B cell (primary cell): ENCODE measurements at places on chromosomes 12 and 14. TPM values are rescaled to one million over a fixed set of nuclear protein-coding genes. Genes with fewer than 3 reads are reported as not detected.
A peak's percentile ranks its signal among the peaks of the same experiment; 100 is the strongest.

GRCh38 chr14:100392356-100392755, 69.2 kb downstream of the SLC25A47 start:
- DNase-seq = no peak
- peaks cover 1% of the 10 kb centered on the region for H3K36me3 ChIP-seq
- H3K4me3 ChIP-seq = no peak overlapping the region

DNA sequence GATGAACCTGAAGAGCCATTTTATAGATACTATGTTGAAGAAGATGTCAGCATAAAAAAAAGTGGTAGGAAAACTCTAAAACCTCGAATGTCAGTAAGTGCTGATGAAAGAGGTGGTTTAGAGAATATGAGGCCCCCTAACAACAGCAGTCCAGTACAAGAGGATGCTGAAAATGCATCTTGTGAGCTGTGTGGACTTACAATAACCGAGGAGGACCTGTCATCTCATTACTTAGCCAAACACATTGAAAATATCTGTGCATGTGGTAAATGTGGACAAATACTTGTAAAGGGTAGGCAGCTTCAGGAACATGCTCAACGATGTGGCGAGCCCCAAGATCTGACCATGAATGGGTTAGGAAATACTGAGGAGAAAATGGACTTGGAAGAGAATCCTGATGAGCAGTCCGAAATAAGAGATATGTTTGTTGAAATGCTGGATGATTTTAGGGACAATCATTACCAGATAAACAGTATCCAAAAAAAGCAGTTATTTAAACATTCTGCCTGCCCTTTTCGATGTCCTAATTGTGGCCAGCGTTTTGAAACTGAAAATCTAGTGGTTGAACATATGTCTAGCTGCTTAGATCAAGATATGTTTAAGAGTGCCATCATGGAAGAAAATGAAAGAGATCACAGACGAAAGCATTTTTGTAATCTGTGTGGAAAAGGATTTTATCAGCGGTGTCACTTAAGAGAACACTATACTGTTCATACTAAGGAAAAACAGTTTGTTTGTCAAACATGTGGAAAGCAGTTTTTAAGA, 17.8 kb upstream of the HSPA2 start:
- peaks cover 28% of the 10 kb centered on the region for H3K36me3 ChIP-seq
- no peak overlapping the region for H3K27ac ChIP-seq
- DNase-seq = no peak
- H3K4me1 ChIP-seq = no peaks in the 10 kb centered on the region
- no peaks in the 10 kb centered on the region for H3K27me3 ChIP-seq

Gene KLRF1
- 1.0 and 2.0 TPM in 2 replicates for polyA plus RNA-seq

DNA sequence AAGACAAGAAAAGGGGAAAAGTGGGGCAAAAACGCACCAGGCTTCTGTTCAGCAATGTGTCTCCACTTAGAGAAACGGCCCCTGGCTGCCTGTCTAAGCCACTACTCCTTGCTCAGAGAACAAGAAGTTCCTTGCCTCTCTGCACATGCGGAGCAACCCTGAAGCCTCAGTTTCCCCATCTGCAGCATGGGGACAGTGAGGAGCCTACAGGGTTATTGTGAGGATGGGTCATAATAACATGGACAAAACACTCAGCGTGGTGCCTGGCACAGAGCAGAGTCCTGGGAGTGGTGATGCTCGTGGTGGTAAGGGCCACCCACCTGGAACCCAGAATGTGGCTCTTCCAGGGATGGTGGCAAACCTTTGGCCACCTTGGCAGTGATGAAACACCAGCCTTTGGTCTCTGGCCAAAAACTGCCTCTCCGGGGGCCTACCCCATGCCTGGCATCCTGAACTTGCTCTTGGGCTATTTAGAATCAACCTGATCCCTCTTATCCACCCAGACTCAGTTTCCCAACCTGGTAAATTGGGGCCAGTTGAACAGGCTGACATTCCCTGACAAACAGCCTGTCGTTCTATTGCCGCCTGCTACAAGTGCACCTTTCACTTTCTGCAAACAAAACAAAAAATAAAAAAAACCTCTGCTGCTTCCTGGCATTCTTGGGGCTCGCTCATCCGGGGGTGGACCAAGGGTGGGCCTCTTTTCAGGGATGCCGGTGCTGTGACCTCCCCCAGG, 56.5 kb upstream of the DLK1 start:
- H3K36me3 ChIP-seq = no peaks in the 10 kb centered on the region
- no peak overlapping the region for H3K4me3 ChIP-seq
- H3K4me1 ChIP-seq = no peaks in the 10 kb centered on the region
- no peak overlapping the region for H3K27ac ChIP-seq

GRCh38 chr12:6192604-6193380, 7.4 kb upstream of the CD9 start:
- H3K36me3 ChIP-seq = no peaks in the 10 kb centered on the region
- no peak for DNase-seq
- H3K4me3 ChIP-seq = no peak overlapping the region
- peaks cover 7% of the 10 kb centered on the region for H3K4me1 ChIP-seq
- no peak overlapping the region for H3K27ac ChIP-seq

Gene ARHGEF25
- polyA plus RNA-seq = 0.12 TPM in 2 replicates

DNA sequence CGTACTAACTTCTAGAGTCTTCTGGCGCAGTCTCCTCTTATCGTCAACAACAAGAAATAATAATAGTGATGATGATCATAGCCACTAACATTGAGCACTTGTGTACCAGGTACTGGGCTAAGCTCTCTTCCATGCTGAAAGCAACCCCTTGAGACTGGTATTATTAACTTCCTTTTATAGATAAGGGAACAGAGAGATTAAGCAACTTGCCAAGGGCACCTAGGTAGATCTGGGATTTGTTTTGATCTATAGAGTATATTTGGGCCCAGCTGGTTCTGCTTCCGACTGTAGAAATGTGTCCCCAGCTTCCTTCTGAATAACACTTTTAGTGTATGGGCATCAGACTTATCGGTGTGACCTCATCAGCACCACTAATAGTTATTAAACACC, 1.1 kb upstream of the ZNF219 start:
- H3K27me3 ChIP-seq = peaks cover 7% of the 10 kb centered on the region
- H3K4me1 ChIP-seq = peaks cover 28% of the 10 kb centered on the region
- DNase-seq = no peak
- H3K27ac ChIP-seq = no peak overlapping the region
- no peaks in the 10 kb centered on the region for H3K36me3 ChIP-seq

Gene RNF41
- polyA plus RNA-seq = 107 and 113 TPM in 2 replicates

GRCh38 chr14:23941230-23941629, 12.3 kb upstream of the DHRS4 start:
- H3K27me3 ChIP-seq = no peaks in the 10 kb centered on the region
- peaks cover 8% of the 10 kb centered on the region for H3K36me3 ChIP-seq
- H3K27ac ChIP-seq = no peak overlapping the region
- no peak overlapping the region for H3K4me3 ChIP-seq

DNA sequence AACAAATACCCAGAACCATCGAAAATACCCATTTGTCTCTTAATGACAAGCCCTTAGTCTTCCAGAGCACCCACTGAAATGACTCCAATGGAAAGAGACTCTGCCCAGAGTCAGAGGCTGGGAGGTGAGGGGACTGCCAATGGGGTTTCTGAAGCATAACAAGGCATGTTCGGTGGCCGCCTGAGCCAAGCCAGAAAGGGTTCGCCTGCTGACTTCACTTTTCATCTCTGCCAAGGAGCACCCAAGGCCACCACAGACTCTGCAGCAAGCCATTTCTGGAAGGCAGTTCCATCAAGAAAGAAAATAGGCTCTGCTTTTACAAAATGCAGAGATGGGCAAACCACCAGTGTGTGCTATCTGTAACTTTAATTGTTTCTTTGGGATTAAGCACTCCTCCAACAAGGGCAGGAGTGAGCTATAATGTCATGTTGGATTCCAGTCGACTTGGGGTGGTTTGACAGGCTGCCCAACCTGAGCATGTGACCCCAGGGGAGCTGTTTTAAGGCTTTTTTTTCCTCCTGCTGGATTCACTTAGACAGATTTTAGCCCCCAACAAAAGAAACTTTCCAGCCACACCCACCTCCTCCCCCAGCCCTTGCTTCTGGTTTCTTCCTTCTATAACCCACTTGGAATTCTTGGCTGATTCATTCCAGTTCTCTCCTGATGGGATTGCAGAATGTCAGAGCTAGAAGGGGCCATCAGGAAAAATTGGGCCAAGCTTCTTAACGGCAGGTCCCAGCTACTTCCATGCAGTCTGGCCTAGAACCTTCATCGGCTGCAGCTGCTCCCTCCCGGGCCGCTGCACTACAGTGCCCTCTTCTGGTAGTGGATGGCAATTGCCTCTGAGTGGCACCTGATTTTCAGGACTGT, 24.1 kb downstream of the CKAP4 start:
- no peak overlapping the region for H3K4me3 ChIP-seq
- DNase-seq = peak; percentile 79
- H3K36me3 ChIP-seq = no peaks in the 10 kb centered on the region
- H3K27me3 ChIP-seq = peaks cover 11% of the 10 kb centered on the region
- no peak overlapping the region for H3K27ac ChIP-seq

GRCh38 chr14:79043194-79043889, 873.2 kb downstream of the NRXN3 start:
- H3K27me3 ChIP-seq = no peaks in the 10 kb centered on the region
- H3K4me3 ChIP-seq = no peak overlapping the region
- H3K27ac ChIP-seq = no peak overlapping the region
- H3K4me1 ChIP-seq = no peaks in the 10 kb centered on the region
- no peak for DNase-seq
- no peaks in the 10 kb centered on the region for H3K36me3 ChIP-seq

Gene GALNT16
- 0.09 and 0.12 TPM in 2 replicates for polyA plus RNA-seq

Gene KRT83
- not detected in 2 replicates for polyA plus RNA-seq
